C1 segment of cervical spinal cord (tissue), 14 donors: ENCODE measurements at places on chromosomes 3 and 15.

GRCh38 chr3:142943349-142943748 lies 20.1 kb downstream of the PAQR9 start:
- no peak for DNase-seq

DNA sequence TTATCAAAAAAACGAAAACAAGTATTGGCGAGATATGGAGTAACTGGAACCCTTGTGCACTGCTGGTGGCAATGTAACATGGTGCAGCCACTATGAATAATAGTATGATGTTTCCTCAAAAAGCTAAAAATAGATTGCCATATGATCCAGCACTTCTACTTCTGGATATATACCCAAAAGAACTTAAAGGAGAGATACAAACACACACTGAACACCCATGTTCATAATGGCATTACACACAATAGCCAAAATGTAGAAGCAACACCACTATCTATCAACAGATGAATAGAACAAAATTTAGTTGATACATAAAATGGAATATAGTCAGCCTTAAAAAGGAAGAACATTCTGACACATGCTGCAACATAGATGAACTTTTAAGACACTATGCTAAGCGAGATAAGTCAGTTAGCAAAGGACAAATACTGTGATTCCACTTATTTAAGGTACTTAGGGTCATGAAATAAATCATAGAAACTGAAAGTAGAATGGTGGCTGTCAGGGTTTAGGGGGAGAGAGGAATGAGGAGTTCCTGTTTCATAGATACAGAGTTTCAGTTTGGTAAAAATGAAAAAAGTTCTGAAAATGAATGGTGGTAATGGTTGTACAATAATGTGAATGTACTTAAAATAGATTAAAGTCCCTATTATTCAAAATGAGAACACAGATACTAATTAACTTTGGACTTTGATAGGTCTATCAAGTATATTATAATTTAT lies 59.4 kb upstream of the IMPG2 start:
- no peak for DNase-seq

GRCh38 chr3:31523543-31523942 lies 9.2 kb upstream of the STT3B start:
- no peak for DNase-seq

- no peak for DNase-seq
Observed at GRCh38 chr3:38533285-38533976, 37.3 kb downstream of the EXOG start.
